ENCODE measurements at places on chromosomes 1 and 21.

DNA sequence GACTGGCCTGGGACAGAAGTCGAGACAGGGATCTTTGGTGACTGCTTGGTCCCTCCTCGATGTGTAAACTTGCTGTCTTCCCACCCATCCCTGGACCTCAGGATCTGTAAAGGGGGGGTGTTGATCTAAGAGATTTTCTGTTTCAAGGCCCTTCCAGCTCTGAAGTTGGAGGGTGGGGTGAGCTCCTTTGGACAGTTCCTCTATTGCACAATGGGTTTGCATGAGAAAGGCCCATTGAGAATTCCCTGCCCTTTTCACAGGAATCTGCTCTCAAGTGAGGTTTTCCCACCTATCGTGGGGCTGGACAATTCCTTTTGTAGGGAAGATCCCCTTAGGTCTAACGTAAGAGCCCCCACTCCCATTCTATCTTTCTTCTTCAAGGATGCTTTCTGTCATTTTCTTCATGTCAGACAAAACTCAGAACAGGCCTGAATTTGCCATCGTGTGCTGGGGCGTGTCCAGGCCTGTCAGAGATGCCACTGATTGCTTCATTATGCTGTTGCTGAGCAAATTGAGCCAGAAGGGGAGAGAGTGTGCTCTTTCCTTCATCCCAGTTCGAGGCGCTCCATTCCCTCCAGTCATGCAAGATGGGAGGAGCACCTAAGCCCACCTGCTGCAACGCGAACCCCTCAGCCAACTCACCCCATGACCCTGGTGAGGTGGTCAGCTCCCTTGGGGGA lies 149.9 kb upstream of the IGSF21 start:
- no peak for DNase-seq

DNA sequence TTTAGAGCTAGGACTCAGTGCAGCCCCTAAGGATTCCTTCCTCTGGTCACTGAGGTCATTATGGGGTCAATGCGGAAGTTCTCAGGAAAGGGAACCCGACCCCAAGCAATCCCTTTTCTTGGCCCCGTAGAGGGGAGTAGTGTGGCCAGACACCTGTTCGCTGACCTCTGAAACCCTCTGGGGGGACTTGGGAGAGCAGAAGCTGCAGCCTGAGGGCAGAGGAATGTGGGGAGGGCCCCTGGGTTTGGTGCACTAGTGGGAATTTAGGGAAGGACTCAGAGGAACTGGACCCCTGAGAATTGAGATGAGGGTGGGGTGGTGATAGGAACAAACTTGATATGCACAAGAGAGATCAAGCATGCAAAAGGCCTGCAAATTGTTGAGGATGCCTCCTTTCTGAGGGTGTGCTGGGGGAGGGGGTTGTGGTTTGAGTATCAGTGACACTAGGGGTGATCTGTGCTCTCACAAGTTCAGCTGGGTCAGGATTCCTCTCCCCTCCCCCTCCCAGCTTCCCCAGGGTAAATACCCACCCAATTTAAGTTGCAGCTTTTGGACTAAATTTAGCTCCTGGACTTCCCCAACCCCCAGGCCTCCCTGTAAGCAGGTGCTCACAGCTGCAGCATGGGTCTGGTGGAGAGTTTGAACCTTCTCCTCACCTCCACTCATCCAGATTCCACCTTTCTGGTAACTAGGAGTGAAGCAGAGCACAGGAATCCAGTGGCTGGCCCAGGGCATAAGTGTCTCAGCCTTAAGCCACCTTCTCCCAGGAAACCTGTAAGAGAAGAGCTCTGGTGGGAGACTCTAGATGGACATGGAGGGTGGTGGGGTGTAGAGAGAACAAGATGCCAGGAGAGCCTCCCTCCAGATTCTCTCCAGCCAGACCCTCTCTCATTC lies 13.5 kb downstream of the ADAMTSL4 start:
- DNase-seq, result no peak

GRCh38 chr21:34968414-34969333 lies 80.4 kb downstream of the RUNX1 start:
- no peak for DNase-seq

GRCh38 chr1:197773856-197774255 lies 1.4 kb downstream of the DENND1B start:
- no peak for DNase-seq

DNA sequence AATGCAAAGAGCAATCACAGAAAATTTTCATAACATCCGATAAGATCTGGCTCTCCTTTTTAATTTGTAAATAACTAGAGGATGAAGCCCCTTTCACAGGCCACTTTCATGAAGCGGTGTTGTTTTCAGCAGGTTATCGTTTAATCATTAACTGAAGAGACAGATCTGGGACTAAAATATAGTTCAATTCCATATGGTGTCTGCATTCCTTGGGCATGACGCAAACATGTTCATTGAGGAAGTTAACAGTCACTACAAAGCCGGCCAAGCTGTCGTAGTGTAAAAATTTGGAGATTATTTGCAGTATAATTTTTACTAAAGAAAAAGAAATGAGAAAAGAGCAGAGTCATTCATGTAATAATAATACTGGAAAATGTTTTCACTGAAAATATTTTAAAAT lies 565.2 kb upstream of the ADAMTS5 start:
- no peak for DNase-seq

DNA sequence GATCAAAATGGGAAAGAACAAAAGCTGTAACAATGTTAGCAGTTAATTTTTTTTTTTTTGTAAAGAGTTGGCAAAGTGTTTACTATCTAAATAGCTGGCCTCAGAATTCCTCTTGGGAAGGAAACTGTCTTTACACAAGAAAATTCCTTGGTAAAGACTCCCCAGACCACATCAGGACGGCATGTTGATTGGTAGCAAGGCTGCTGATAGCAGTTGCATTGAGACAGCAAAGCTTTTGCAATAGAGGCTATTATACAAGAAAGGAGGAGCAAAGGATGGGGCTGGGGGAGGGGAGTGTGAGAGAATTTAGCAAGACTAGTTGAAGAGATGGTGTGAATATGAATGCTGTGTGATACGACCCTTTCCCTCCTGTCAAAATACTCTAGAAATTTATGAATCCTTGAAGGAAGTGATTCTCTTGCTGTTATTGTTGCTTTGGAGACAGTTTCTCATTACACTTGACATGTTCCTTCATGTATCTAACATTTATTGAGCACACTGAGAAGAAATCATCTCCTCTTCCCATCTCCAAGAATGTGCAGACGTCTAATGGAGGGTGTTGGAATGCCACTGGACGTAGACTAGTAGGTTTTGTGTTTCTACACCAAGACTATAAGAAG lies 355.6 kb downstream of the SIPA1L2 start:
- DNase-seq, result no peak

- no peak for DNase-seq
Observed at GRCh38 chr1:29425631-29426030, 189.3 kb downstream of the PTPRU start.

DNA sequence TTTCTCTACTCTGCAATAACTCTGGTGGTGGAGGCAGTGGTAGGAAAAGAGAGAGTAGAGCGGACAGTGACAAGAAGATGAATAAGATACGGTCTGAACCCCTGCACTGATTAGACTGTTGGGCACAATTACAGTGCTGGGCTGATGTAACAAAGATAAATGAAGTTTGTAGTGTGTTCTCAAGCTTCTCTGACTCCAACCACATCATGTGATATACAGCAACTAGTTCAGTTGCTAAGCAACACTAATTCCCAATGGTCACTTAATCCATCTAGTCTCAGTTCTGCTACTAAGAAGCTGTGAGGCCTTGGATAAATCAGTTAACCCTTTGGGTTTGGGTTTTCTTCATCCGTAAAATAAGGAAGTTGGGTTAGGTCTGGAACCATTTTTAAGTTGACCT lies 17.3 kb downstream of the DDR2 start:
- DNase-seq, result no peak

- DNase-seq, result no peak
Observed at GRCh38 chr1:116323491-116323890, 49.6 kb upstream of the ATP1A1 start.

DNA sequence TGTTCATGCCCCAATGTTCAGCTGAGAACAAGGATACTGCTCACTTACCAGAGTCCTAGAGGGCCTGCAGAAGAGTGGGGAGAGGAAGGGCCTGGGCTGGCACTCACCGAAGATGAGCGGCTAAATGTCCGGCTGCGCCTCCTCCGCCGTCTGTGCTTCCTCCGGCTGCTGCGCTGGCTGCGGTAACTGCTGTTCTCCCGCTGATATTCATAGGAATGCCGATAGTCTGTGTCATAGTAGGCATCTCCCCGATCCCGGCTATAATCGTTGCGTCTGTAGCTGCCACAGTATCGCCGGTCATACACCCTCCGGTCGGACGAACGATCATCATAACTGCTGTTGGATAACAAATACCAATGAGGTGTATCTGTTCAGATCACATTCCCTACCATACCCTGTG lies 3.9 kb downstream of the CLK2 start:
- no peak for DNase-seq

- DNase-seq, result no peak
Observed at GRCh38 chr1:196481616-196482015, 126.6 kb downstream of the KCNT2 start.

GRCh38 chr1:245997471-245998258 lies 509.4 kb downstream of the SMYD3 start:
- no peak for DNase-seq

GRCh38 chr1:84347932-84348555 lies 46.5 kb downstream of the SAMD13 start:
- no peak for DNase-seq

DNA sequence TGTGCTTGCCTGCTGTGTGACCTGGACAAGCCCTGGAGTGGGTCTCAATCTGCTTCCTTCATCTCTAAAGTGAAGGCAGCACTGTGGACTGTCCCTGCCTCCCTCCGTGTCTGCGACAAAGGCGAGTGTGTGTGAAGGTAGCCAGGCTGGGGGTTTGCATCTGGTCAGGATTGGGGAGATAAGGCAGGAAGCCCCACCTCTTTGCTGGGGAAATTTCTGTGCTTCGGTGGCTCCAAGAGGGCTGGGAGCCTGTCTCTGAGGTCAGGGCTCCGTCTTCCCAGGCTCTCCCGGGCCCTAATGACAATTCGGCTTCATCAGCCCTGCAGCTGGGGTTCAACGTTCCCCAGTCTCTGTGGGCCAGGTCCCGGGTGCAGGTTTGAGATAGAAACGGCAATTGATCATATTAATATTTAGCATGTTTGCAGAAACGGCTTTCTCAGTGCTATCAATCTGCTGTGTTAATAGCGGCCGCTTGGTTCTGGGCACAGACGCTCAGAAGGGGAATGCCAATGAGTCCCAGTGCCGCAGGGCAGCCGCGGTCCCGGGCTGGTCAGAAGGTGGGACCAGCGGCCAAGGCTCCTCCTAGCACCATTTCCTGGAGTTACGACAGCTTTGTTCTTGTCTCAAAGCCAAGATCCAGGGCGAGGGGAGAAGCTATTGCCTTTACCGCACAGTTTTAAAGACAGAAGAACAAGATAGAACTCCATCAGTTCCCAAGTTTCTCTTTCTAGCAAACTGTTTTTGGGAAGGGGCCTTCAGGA lies 105.7 kb downstream of the PRDM16 start:
- no peak for DNase-seq

GRCh38 chr1:31390071-31390470 lies 17.2 kb upstream of the FABP3 start:
- DNase-seq, result no peak

DNA sequence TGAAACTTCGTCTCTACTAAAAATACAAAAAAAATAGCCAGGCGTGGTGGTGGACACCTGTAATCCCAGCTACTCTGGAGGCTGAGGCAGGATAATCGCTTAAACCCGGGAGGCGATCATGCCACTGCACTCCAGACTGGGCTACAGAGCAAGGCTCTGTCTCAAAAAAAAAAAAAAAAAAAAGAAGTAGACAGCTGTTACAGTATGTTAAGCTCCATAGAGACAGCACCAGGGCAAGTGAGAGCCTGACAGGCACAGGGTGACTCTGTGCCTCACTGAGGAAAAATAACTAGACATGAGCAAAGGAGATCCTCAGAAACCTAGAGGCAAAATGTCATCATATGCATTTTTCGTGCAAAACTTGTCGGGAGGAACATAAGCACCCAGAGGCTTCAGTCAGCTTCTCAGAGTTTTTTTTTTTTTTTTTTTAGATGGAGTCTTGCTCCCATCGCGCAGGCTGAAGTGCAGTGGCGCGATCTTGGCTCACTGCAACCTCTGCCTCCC lies 9.0 kb upstream of the PRDX1 start:
- DNase-seq, result no peak

- DNase-seq, result no peak
Observed at GRCh38 chr21:36589352-36589971, 109.5 kb upstream of the SIM2 start.

- no peak for DNase-seq
Observed at GRCh38 chr1:224594851-224595250, 21.3 kb upstream of the CNIH3 start.

GRCh38 chr21:32800056-32800455 lies 28.5 kb upstream of the PAXBP1 start:
- DNase-seq, result no peak

DNA sequence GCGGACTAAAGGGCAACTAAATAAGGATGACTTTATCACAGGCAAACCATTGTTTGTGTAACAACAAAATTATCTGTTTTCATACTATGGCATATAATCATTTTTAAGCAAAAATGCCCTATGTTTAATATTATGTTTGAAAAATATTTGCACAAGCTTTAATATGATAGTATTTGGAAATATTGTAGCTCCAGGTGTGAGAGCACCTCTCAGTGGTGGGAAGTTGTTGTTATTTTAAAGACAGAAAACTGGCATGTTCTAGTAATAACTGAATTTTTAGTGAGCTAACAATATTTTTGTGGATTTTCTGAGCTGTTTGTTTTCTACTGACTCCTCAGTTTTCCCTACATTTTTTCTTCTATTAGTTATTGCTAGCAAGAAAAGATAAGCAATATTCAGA lies 578.8 kb downstream of the KCNT2 start:
- DNase-seq, result no peak

GRCh38 chr1:16628361-16629111 lies 15.2 kb upstream of the NBPF1 start:
- DNase-seq, result no peak

DNA sequence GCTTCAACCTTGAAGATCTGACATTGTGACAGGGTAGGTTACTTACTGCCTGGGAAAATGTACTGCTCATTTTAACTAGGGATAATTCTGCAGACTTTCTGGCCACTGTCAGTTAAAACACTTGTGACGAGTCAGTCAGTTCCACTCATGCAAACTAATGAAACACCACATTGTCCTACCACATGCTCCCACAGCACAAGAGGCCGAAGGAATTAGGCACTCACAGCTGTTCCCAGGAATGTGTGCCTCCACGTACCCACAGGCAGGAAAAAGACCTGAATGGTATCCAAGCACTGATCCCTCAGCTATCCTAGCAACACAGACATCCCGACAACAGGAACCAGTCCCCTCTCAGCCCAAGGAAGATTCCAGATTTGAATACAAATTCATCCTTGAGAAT lies 12.3 kb downstream of the BCAR3 start:
- DNase-seq, result no peak

DNA sequence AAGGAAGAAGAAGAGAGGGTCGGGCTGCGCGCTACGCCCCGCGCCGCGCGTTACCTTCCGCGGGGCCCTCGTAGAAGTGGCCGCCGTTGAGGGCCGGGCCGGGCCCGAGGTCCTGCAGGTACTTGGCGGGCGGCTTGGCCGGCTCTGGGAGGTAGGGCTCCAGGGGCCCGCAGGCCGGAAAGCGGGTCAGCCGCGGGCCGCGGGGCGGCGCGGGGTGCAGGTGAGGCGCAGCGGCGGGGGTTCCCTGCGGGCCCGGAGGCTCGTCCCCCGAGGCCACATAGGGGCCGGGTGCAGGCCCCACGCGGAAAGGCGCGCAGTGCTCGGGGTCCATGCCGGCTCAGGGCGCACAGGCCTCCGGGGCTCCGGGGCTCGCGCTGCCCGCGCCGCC lies 196 bp downstream of the ALX3 start:
- DNase-seq, result no peak

All from HTR-8/SVneo (cell line).